Left renal pelvis (tissue), 4 donors: ENCODE measurements at places on chromosomes 1 and 21. TPM values are rescaled to one million over a fixed set of nuclear protein-coding genes. Genes with fewer than 3 reads are reported as not detected.

GRCh38 chr1:205068457-205069040, 15.7 kb downstream of the TMEM81 start:
- no peak for DNase-seq

Gene PCP4
- polyA plus RNA-seq, result 13.3 TPM

DNA sequence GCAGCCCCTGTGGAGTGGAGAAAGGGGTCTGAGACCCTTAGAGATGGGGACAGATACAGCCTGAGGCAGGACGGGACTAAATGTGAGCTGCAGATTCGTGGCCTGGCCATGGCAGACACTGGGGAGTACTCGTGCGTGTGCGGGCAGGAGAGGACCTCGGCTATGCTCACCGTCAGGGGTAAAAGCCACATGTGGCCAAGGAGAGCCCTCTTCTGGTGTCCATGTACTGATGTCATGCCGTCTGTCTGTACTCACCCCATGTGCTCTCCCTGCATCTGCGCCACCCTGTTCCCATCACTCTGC, 84.7 kb downstream of the OBSCN start:
- DNase-seq, result no peak

DNA sequence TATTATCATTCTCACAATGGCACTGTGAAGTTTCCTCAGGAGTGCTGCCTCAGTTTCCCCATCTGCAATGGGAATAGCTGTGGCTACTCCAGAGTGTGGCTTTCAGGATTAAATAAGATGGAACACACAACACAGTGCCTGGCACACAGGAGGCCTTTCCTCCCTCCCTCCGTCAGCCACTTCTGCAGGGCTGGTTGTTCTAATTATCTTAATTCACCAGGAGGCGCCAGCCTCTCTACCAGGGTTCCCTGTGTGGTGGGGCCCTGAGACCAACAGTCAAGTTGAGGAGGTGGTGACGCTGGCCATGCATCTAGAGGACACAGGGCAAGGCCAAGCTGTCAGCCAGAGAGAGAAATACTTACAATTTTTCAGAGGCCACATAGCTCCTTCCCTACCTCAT, 6.3 kb upstream of the FOXO6 start:
- no peak for DNase-seq

DNA sequence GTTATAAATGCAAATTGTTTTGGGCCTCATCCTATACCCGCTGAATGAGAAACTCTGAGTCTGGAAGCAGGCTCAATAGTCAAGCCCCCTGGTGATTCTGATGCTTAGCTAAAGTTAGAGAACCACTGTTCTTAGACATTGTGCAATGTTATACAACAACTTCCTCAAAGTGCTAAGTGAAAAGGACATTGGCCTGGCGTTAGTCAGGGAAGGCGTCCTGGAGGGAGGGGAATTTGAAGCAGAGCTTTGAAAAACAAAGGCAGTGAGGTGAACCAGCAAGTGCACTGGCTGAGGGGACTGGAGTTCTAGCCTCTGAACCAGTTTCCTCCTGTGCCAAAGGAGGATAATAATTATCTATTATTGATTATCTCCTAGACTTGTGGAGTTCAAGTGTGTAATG, 5.1 kb downstream of the CD1D start:
- DNase-seq, result no peak

GRCh38 chr1:91777196-91777595, 108.8 kb downstream of the TGFBR3 start:
- DNase-seq, result no peak

DNA sequence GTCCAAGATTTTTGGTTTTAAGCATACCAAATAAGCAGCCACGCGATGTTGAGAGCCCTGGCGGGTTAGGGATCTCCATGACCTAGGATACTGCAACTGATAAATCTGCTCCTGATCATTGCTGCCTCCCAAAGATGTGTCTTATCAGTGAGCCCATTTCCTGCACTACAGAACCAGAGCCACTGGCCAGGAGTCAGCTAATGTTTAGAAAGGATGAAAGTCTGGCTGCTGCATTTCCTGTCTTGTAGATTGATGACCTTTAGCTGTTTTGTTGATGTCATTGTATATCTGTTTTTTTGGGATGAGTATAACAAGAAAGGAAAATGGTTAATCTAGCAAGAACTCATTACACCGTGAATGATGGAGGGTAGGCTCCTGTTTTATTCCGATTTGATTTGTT, 74.5 kb downstream of the C1orf21 start:
- DNase-seq, result no peak

DNA sequence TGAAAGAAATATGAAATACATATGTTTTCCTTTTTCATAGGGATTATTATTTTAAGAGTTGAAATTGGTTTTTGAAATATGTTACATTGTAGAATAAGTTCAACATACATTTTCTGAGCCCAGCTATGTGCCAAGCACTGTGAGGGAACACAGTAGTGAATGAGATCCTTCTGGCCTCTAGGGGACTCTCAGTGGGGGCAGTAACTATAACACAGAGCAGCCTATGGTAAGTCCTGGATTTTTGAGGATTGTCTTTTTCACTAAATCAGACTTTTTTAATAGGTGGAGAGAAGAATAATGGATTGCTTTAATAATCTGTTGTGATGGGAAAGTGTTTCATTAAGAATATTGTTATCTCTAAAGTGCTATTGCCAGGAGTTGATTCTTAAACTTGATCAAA, 2.4 kb downstream of the DNAJC6 start:
- no peak for DNase-seq

DNA sequence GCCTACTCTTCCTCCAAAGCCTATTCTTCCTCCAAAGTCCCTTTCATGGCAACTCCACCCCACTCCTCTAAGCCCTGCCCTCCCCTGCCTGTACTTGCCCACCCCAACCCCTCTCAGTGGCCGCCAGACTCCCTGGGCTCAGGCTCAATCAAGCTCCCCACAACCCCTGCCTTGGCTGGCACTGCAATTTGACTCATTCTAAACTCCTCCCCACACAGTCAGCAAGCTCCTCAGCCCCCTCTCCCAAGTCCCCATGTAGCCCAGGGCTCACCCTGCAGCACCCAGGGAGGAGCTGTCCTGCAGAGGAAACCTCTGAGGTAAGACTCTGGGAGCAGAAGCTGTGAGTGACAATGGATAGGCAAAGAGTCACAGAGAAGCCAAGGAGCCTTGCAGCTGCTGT, 3.6 kb upstream of the VSIG8 start:
- no peak for DNase-seq

Gene LCE2A
- not detected for polyA plus RNA-seq

GRCh38 chr1:27436204-27437159, 44.1 kb downstream of the GPR3 start:
- no peak for DNase-seq

Gene SYCP1
- polyA plus RNA-seq, result 0.79 TPM

Gene DNASE2B
- not detected for polyA plus RNA-seq

Gene DPH2
- 15.6 TPM for polyA plus RNA-seq

Gene OPTC
- polyA plus RNA-seq, result not detected

- DNase-seq, result no peak
These were observed 8.3 kb upstream of the ERICH3 start for GRCh38 chr1:74681851-74682250.

Gene SLC2A5
- polyA plus RNA-seq, result 0.39 TPM

- no peak for DNase-seq
These were observed 96.9 kb downstream of the ADSS2 start for GRCh38 chr1:244354810-244355278.

- no peak for DNase-seq
These were observed 487.9 kb downstream of the PTBP2 start for GRCh38 chr1:97209381-97209957.

- no peak for DNase-seq
These were observed 22.9 kb upstream of the CYYR1 start for GRCh38 chr21:26595971-26596370.

DNA sequence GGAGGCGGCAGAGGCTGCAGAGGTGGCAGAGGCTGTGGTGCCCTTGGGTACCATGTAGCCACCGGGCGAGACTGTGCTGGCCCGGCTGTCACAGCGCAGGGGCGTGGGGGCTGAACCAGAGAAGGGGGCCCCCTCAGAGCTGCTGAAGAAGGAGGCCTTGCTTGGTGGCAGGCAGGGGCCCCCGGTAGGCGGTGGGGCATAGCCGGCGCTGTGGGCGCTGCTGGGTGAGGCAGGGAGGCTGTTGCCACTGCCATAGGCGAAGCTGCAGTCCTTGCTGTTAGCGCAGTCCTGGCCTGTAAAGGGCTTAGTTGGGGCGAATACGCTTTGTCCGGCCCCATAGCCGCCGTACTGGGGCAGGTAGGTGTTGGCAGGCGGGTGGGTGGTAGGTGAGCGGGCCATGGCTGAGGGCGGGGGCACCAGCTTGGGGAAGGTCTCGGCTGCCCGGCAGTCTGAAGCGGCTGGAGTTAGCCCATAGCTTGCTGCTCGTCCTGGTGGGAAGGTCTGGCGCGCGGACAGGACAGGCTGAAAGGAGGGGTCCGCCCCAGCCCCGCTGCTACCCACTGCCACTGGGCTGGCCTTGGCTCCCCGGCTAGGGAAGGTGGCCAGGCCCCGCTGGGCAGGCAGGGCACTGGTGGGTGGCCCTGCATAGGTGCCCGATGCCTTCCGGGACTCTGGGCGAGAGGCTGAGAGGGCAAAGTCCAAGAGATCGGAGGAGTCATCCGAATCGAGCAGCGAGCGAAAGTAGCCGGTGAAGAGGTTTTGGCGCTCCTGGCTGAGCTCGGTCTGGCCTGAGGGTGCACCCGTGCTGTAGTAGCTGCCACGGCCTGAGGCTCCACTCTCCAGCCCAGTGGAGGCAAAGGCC, 54.9 kb downstream of the AHDC1 start:
- DNase-seq, result no peak

DNA sequence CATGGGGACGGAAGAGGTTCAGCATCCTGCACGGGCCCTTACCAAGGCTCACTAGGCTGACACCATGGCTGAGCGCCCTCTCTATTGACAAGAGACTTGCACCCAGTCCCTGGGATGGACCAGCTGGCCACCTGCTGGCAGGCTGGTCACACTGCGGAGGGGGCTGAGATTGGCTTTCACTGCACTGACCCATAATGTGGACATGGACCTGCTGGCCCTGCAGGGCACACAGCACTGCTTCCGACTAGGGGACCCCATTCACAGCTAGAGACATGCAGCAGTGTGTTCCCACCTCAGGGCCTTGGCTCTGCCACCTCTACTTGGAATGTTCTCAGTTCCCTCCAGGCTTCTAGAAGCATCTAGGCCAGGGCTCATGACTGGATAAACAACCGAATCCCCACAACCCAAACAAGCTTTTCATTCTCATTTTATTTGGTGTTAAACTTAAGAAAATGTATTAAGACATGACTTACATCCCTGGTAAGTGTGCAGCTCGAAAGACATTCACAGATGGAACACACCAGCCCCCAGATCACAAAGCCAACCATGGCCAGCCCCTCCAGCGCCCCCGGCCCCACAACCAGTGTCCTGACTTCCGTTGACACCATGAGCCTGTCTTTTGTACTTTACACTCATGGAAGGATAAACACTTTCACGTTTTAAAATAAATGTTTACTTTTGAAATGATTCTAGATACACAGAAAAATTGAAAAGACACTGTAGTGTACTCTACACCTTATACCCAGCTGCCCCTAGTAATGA, 9.3 kb upstream of the SRARP start:
- no peak for DNase-seq

DNA sequence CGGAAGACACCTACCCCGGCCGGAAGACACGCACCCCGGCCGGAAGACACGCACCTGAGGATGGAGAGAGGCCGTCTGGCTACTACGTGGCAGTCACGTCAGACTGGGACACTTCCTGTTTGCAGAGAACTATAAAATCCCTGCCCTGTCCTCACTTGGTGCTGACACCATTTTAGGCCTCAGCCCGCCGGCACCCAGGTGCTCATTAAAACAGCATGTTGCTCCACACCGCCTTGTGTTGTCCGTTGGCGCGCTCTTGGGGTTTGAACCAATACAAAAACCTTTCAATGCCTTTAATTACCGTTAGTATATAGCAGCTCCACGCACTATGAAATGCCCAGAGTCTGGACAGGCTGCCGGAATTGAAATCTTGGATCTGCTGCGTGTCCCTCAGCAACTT, 34.7 kb downstream of the VN1R5 start:
- no peak for DNase-seq

DNA sequence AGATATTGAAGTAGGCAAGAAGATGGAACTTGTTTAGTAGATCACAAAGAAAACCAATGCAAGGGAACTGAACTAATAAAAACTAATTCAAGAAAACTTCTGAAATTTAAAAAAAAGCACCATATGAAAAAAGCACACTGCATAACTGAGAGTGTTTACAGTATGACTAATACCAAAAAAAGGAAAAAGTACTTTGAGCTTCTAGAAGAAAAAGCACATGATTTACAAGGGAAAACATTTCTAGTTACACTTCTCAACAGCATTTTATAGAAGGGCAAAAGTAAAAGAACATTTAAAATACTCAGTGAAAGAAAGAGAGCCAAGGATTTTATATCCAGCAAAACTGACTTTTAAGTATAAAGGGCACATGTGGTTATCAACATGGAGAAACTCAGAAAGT, 233.6 kb downstream of the RPS6KC1 start:
- DNase-seq, result no peak

Gene HSD11B1
- polyA plus RNA-seq, result 0.26 TPM

DNA sequence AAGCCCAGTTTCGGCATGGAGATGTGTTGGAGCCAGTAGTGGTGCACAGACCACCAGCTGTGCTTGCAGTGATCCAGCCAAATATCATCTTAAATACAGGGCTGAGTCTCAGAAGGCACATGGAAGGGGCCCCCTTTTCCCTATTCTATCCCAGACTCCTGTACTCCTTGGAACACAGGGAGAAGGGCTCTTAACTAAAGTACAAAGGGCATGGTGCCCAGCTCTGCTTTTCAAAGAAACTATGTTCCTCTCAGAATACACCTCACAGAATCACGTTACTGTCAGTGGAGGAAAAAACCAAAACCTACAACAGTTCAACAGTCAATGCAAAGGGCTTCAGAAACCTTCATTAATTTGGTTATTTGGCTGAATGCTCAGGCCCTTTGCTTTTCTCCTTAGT, 180.6 kb upstream of the C1orf105 start:
- DNase-seq, result no peak

DNA sequence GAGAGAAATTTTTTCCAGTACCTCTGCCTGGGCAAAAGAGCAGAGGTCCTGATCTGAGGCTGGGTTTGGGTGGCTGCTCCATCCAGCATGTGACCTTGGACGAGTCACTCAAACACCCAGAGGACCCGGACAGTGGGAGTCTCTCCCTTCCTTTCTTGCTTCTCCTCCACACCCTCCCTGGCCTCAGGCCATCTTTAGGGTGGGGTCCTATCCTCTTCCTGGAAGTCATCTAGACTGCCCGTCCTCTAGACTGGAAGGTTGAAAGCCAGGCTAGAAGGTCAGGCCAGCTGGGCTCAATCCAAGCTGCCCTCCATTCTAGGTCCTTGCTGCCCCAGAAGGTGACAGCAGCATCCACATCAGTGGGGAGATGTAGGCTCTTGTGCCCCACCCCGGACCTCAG, 599.5 kb downstream of the MATN1 start:
- no peak for DNase-seq

Gene GBP4
- polyA plus RNA-seq, result 7.8 TPM

- DNase-seq, result no peak
These were observed 72.6 kb upstream of the SDC3 start for GRCh38 chr1:30981172-30981571.
